ENCODE measurements at places on chromosomes 7 and 10. TPM values are rescaled to one million over a fixed set of nuclear protein-coding genes. Genes with fewer than 3 reads are reported as not detected.

SSBP1 gene
- 178 TPM for total RNA-seq

- peak; percentile 12 for DNase-seq
Measured at GRCh38 chr10:76311752-76312636, 880.6 kb downstream of the LRMDA start.

SPDYE18 gene
- total RNA-seq = 0.34 TPM

C7orf57 gene
- total RNA-seq = 0.29 TPM

DNA sequence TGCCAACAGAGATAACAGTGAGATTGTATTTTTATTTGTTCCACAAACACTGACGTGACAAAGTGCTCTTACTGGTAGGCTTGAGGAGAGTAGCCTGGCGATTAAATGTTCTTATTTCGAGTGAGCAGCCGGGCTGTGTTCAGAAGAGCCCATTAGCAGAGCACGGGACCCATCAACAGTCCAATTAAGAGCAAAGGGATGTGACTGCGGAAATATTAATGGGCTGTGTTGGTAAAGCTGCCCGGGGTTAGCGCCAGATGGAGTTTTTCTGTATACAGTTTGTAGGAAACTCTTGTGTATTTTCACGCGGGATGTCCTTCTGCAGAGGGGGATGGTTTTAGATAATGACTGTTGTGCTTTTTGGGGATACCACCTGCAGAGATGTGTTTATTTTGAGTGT lies 104.3 kb downstream of the KIAA1217 start:
- DNase-seq = no peak

DNA sequence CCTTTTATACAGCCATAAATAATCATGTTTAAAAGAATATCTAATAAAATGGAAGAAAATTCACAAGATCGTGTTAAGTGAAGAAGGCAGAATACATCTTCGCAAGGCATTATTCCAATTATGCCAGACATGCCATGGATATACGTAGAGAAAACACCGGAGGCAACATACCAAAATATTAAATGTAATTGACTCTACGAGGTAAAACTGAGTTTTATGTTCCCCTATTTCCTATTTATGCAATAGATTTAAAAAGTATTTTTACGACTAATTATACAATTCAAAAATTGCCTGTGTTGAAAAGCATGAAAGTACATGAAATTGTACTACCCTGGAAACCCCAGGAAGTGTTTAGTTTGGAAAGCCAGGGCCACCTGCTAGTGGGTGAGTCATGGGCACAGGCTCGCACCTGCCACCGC lies 936 bp upstream of the REPIN1 start:
- no peak for DNase-seq

ITIH2 gene
- total RNA-seq = not detected

GRCh38 chr7:137703291-137704010 lies 143.3 kb downstream of the DGKI start:
- DNase-seq = no peak

WDFY4 gene
- total RNA-seq = 80.0 TPM

GRCh38 chr7:12152196-12152918 lies 58.7 kb upstream of the TMEM106B start:
- DNase-seq = no peak

GRCh38 chr10:99685597-99685967 lies 26.3 kb downstream of the ENTPD7 start:
- peak; percentile 54 for DNase-seq

DNA sequence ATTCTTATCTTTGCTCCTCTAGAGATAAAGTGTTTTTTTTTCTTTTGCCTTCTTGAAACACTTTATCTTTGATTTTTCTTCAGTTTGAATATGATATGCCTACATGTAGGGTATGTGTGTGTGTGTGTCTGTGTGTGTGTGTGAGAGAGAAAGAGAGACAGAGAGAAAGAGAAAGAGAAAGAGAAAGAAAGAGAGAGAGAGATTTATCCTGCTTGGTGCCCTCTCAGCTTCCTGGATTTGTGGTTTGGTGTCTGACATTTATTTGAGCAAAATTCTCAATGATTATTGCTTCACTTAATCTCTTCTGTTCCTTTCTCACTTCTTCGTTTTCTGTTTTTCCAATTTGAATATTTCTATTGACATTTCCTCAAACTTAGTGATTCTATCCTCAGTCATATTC lies 60.3 kb downstream of the RAB18 start:
- no peak for DNase-seq
